ENCODE measurements at places on chromosomes 7 and 10. TPM values are rescaled to one million over a fixed set of nuclear protein-coding genes. Genes with fewer than 3 reads are reported as not detected.

- no peak overlapping the region for H3K27ac ChIP-seq
- H3K27me3 ChIP-seq = no peaks in the 10 kb centered on the region
- H3K36me3 ChIP-seq = no peaks in the 10 kb centered on the region
- DNase-seq = no peak
- no peak overlapping the region for H3K4me3 ChIP-seq
Observed at GRCh38 chr10:71228875-71229675, 16.7 kb downstream of the UNC5B start.

- no peak for DNase-seq
- H3K27me3 ChIP-seq = no peaks in the 10 kb centered on the region
- no peaks in the 10 kb centered on the region for H3K36me3 ChIP-seq
- no peak overlapping the region for H3K27ac ChIP-seq
- no peaks in the 10 kb centered on the region for H3K4me1 ChIP-seq
Observed at GRCh38 chr10:118990326-118990725, 39.2 kb upstream of the NANOS1 start.

DNA sequence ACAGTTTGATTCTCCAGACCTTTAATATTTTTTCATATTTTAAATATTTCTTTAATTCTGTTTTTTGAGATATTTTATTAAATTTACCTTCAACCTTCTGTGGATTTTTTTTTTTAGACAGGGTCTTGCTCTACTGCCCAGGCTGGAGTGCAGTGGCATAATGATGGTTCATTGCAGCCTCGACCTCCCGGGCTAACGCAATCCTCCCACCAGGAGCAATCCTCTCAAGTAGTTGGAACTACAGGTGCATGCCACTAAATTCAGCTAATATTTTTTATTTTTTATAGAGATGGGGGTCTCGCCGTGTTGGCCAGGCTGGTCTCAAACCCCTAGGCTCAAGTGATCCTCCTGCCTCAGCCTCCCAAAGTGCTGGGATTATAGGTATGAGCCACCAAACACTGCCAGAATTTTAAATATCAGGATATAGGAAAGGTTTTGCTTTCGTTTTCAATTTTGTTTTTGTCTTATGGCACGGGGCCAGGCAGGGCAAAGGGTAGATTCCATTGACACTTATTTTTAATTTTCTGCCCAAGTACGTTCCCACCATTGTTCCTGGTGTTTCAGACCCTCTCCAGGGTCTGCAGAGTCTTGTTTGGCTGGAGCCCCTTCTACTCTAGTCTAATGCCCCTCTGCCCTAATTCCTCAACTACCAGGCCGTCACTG lies 1.2 kb downstream of the TACC2 start:
- no peaks in the 10 kb centered on the region for H3K36me3 ChIP-seq
- no peak overlapping the region for H3K4me3 ChIP-seq
- H3K27ac ChIP-seq = peak overlapping the region; percentile 26
- no peaks in the 10 kb centered on the region for H3K27me3 ChIP-seq

The ARHGEF35 gene
- 0.27 TPM for total RNA-seq

DNA sequence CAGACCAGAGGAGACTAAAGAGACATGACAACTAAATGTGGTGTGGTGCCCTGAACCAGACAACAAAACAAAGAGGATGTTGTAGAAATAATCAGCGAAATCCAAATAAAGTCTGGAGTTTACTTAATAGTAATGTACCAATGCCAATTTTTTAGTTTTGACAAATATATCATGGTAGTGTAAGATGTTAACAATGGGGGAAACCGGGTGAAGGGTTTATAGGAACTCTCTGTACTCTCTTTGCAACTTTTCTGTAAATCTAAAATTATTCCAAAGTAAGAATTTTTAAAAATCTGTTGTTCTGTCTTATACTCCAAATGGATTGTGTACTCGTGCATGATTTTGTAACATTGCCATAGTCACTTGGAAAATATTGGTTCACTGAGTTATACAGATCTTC lies 129.3 kb downstream of the CNNM2 start:
- no peaks in the 10 kb centered on the region for H3K27me3 ChIP-seq
- no peak overlapping the region for H3K27ac ChIP-seq
- DNase-seq = no peak
- H3K4me3 ChIP-seq = no peak overlapping the region
- H3K4me1 ChIP-seq = no peaks in the 10 kb centered on the region

The MMD2 gene
- total RNA-seq = not detected

DNA sequence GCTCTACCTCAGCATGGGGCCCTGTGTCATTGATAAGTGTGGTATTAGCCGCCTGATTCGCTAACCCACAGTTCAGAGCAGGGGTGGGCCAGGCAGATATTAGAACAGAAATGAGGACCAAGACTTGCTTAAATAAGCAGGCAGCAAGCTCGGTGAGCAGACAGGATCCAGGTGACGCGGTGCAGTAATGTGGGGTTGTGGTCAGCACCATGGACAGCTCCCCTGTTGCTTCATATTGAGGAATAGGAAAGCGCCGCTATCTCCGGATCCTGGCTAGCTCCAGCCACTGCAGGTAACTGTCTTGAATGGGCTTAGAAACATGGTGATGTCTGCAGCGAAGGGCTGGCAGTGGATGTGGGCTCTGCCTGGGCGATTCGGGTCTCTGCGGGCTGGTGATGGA lies 51.3 kb upstream of the GPR26 start:
- no peaks in the 10 kb centered on the region for H3K36me3 ChIP-seq
- DNase-seq = peak; percentile 67
- H3K27me3 ChIP-seq = no peaks in the 10 kb centered on the region
- no peak overlapping the region for H3K27ac ChIP-seq

DNA sequence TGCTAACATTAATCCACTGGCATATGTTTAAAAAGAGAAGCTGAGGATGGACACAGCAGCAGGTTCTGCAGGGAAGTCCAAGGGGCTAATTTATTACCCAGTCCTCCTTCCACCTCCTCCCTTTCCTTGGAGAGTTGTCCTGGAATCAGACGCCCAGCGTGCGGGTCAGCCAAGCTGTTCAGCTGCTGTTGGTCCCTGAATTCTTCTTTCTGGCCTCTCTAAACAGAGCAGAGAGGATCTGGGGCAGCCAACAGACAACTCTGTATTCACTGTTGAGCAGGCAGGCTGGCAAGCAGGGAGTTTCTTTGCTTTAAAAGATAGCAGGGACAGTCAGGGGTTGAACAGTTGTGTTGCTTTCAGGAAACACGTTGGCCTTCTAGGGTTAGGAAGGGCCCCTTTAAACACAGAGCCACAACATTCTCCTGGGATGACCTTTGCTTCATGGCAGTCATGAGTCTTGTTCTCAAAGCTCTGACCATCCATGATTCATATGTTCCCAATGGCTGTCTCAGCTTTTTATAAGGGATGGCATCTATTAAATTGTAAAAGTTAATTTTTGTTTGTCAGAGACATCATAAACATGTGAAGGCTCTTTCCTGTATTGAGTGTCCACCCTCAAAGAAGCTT lies 217.0 kb downstream of the CREB5 start:
- H3K4me3 ChIP-seq = no peak overlapping the region
- no peaks in the 10 kb centered on the region for H3K27me3 ChIP-seq

The MSMB gene
- total RNA-seq = not detected

The PAPOLB gene
- not detected for total RNA-seq

The NPC1L1 gene
- not detected for total RNA-seq

DNA sequence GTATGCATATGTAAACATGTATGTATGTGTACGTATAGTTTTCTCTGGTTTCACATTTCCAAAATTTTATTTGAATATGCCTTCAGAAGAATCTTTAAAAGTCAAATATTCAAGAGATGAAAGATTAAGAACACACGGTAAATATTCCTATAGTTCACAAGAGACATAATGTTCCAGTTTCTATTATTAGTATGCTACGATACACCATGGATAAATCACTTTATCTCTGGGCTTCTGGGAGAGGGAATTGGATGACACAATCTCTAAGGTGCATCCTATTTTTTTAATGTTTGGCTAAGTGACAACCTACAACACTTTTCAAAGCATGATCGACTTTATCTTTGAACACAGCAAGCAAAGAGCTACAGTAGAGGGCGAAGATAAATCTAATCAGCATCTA lies 13.8 kb downstream of the TM9SF3 start:
- H3K27ac ChIP-seq = no peak overlapping the region
- no peak overlapping the region for H3K4me3 ChIP-seq
- peaks cover 19% of the 10 kb centered on the region for H3K36me3 ChIP-seq

The LMOD2 gene
- total RNA-seq = 1,479 TPM

- peak overlapping the region; percentile 92 for H3K4me3 ChIP-seq
- no peaks in the 10 kb centered on the region for H3K27me3 ChIP-seq
- H3K36me3 ChIP-seq = no peaks in the 10 kb centered on the region
Observed at GRCh38 chr10:74824900-74825370, 1.5 kb upstream of the KAT6B start.

All from heart left ventricle (tissue), 16 donors.